ENCODE measurements at places on chromosomes 11 and 22.

DNA sequence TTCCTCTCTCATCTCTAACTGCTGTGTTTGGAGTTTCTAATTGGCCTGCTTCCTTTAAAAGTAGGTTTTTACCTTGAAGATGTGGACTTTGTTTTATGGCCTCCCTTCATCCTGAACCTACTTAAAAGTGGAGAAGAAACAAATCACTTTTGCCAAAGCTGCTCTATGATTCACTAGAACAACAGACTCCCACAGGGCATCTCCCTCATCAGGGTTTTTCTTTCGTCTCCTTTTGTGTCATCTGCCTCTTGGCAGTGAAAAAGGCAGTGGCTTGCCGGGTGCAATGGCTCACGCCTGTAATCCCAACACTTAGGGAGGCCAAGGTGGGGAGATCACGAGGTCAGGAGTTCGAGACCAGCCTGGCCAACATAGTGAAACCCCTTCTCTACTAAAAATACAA is 186.6 kb upstream of the MTNR1B start:
- DNase-seq = no peak

DNA sequence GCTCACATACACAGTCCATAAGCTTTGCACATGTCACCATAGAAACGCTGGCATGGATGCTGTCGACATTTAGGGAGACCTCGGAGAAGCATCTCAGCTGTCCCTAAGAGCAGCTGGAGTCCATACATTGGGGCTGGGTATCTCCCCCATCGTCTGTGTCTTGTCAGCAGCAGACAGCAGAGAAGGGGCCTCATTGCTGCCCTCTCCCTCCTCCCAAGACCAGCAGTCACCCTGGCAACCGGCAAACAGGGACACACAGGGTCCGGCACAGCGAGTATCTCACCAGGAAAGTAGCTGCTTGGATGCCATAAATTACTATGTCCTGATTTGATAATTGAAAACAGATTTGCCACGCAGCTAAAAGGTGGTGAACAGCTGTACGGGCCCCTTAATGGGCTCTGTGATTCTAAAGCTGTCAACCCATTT is 84.4 kb downstream of the CD44 start:
- DNase-seq = no peak

GRCh38 chr11:113016905-113017304 is 55.7 kb downstream of the NCAM1 start:
- DNase-seq = no peak

DNA sequence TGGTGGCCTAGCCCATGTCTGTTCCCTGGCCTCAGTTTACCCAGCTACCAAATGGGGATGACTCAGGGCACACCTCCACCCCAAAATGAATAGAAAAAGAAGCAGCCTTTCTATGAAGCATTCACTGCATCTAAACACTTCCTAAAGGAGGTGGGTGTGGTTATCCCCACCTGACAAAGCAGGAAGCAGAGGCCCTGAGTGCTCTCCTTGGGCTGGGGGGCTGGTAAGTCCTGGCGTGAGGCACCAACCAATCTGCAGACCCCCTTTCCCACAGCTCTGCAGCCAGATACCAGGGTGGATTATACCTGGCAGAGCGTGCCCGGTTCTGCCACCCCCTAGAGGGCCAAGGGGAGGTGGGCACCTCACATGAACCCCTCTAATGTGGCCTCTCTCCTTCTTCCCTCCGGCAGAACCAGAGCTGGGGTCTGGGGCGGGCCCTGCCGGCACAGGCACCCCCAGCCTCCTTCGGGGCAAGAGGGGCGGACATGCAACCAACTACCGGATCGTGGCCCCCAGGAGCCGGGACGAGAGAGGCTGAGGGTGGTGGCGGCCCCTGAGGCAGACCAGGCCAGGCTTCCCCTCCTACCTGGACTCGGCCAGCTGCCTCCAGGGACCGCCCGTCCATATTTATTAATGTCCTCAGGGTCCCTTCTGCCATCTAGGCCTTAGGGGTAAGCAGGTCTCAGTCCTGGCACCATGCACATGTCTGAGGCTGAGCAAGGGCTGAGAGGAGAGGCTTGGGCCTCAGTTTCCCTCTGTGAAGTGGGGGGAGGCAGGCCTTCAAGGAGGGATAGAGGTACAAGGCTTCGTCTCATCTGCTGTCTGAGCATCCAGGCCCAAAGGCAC is 9.2 kb downstream of the RHBDD3 start:
- no peak for DNase-seq

DNA sequence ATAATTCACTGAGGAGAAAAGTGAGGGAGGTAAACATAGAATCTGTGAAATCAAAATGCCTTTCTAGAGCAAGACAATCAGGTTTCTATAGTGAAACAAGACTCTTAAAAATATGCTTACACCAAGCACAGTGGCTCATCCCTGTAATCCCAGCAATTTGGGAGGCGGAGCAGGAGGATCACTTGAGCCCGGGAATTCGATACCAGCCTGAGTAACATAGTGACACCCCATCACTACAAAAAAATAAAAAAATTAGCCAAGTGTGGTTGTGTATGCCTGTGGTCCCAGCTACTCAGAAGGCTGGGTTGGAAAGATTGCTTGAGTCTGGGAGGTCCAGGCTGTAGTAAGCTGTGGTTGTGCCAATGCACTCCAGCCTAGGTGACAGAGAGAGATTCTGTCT is 43.2 kb upstream of the ME3 start:
- DNase-seq = no peak

GRCh38 chr11:47495856-47496217 is 46.9 kb upstream of the RAPSN start:
- no peak for DNase-seq

- peak; percentile 66 for DNase-seq
These were observed 13.6 kb upstream of the LGR4 start for GRCh38 chr11:27485930-27486773.

- no peak for DNase-seq
These were observed 103.7 kb downstream of the GAB2 start for GRCh38 chr11:78313898-78314297.

DNA sequence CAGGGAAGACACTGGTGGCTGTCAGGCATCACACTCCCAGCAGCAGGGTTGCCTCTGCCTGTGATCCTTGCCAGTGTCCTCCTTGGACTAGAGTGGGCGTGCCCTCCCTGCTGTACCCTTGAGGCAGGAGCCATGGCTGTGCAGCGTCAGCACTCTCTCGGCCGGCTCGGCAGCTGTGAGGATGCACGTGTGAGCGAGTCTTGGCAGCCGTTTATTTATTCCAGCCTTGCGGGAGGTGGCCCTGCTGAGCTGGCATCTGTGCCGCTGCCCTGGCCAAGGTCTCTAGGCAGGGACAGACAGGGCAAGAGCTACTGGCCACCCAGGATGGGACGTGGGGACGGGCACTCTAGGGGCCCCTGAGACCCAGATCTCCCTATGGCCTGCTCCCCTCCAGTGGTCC is 33.9 kb downstream of the TSPAN4 start:
- no peak for DNase-seq

DNA sequence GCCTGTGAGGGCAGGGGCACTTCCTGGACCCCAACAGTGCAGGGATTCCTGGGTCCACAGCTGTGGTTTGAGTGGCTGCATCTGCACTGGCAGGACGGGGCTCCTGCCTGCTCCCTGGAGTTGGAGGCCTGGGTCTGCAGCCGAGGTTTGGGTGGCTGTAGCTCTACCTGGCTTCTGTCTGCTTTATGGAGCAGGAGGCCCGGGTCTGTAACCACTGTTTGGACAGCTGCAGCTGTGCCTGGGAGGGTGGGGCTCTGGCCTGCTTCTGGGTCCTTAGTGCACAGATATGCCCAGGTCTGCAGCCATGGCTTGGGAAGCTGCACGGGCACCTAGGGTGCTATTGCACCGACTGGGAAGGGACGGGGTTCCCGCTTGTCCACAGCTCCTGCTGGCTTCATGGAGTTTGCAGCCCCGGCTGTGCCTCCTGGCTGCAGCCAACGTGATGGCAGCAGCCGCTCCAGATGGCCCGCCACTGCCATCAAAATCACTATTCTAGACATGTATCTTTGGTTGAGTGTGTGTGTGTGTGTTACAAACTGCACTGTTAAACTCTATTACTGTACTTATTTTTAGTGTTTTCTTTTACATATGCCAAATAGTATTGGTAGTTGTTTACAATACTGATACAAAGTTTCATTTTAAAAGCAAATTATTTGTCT is 412.3 kb upstream of the KIRREL3 start:
- DNase-seq = no peak

DNA sequence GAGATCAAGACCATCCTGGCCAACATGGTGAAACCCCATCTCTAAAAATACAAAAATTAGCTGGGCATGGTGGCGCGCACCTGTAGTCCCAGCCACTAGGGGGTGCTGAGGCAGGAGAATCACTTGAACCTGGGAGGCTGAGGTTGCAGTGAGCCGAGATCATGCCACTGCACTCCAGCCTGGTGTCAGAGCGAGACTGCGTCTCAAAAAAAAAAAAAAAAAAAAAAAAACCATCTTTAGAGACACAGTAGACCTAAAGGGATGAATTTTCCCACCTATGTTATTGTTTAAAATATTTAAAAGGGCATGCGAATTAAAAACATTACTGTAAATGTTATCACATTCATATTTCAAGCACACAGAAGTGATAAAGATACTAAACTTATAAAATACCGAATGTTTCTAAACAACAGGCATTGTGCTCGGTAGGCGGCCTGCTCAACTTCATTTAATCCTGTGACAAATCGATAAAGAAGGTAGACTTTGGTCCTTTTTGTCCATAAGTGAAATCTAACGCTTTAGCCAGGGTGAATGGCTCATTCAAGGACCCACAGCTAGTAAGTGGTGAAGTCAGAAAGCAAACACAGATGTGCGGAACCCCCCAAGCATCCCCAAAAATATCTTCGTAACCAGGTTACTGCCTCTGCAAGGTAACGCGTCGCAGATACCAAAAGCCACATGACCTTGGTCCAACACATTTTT is 16.1 kb downstream of the NCAPD3 start:
- DNase-seq = no peak

GRCh38 chr22:44023404-44024287 is 456 bp upstream of the PARVB start:
- peak; percentile 58 for DNase-seq

- no peak for DNase-seq
These were observed 14.2 kb downstream of the SLC22A8 start for GRCh38 chr11:63001456-63001855.

- DNase-seq = no peak
These were observed 95.8 kb downstream of the TBC1D22A start for GRCh38 chr22:46858181-46858771.

GRCh38 chr11:72828081-72828567 is 13.9 kb downstream of the ATG16L2 start:
- DNase-seq = no peak

GRCh38 chr22:27317971-27318428 is 483.6 kb downstream of the MN1 start:
- no peak for DNase-seq

- no peak for DNase-seq
These were observed 25.0 kb downstream of the SERGEF start for GRCh38 chr11:17987826-17988225.

- peak; percentile 3 for DNase-seq
These were observed 472.6 kb downstream of the NELL1 start for GRCh38 chr11:21142007-21142406.

GRCh38 chr22:40509401-40510134 is 127.0 kb downstream of the MRTFA start:
- DNase-seq = no peak

GRCh38 chr11:61034704-61035525 is 63.4 kb downstream of the CD6 start:
- no peak for DNase-seq

DNA sequence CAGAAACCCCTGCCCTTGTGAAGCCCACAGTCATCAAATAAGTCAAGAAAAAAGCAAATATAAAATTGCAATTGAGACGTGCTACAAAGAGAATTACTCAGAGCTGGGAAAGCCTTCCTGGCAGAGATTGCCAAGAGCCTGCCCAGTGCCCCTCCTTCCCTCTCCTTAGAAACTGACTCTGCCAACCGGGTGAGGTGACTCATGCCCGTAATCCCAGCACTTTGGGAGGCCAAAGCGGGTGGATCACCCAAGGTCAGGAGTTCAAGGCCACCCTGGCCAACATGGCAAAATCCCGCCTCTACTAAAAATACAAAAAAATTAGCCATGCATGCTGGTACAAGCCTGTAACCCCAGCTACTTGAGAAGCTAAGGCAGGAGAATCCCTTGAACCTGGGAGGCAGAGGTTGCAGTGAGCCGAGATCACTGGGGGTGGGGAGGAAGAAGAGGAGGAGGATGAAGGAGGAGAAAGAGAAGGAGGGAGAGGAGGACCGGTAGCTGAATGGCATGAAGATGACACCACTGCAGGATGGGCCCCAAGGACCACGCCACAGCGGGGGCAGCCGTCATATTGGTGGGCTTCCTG is 76.1 kb upstream of the RTL6 start:
- DNase-seq = peak; percentile 55

- DNase-seq = no peak
These were observed 1.7 kb downstream of the AP5B1 start for GRCh38 chr11:65778901-65779668.

GRCh38 chr11:35814081-35814695 is 129.7 kb upstream of the LDLRAD3 start:
- DNase-seq = no peak

- DNase-seq = peak; percentile 28
These were observed 432 bp downstream of the TNKS1BP1 start for GRCh38 chr11:57324154-57324885.

All from RKO (cell line).